NCI-H82 (cell line): ENCODE measurements at places on chromosomes 4 and X.
A peak's percentile ranks its signal among the peaks of the same experiment; 100 is the strongest.

GRCh38 chr4:78691971-78692821, 84.0 kb upstream of the BMP2K start:
- DNase-seq: no peak

GRCh38 chr4:159103384-159103990, 608 bp downstream of the RAPGEF2 start:
- DNase-seq: peak; percentile 44

DNA sequence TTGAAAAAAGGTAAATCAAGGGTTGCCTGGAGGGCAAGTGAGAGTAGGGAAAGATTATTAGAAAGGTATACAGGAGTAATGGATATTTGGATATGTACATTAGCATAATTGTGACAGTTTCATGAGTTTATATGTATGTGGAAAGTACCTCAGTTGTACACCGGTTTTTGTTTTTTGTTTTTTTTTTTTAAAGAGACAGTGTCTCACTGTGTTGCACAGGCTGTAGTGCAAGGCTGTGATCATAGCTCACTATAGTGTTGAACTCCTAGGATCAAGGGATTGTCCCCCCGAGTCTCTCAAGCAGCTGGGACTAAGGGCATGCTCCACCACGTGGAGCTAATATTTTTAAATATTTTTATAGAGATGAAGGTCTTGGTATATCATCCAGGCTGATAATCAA, 15.3 kb upstream of the HPGD start:
- DNase-seq: no peak

DNA sequence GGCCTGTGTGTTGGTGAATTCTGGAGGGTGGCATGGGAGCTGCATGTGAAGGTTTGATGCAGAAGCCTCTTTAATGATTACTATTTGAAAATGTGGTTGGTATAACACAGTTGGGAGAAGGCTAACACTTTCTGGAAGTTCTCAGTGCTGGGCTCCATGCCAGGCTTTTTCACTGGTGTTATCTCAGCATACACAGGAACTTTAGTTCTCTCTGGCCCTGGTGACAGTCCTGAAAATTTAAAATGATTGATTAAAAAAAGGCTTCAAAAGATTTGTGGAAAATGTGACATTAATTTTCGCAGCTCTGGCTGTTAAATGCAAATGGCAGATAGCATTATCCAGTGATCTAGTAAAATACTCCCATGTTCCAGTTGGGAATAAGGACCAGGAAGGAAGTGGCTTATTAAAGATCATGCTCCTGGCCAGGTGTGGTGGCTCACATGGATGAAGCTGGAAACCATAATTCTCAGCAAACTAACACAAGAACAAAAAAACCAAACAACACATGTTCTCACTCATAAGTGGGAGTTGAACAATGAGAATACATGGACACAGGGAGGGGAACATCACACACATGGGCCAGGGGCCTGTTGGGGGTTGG, 36.6 kb downstream of the DIPK2B start:
- no peak for DNase-seq

DNA sequence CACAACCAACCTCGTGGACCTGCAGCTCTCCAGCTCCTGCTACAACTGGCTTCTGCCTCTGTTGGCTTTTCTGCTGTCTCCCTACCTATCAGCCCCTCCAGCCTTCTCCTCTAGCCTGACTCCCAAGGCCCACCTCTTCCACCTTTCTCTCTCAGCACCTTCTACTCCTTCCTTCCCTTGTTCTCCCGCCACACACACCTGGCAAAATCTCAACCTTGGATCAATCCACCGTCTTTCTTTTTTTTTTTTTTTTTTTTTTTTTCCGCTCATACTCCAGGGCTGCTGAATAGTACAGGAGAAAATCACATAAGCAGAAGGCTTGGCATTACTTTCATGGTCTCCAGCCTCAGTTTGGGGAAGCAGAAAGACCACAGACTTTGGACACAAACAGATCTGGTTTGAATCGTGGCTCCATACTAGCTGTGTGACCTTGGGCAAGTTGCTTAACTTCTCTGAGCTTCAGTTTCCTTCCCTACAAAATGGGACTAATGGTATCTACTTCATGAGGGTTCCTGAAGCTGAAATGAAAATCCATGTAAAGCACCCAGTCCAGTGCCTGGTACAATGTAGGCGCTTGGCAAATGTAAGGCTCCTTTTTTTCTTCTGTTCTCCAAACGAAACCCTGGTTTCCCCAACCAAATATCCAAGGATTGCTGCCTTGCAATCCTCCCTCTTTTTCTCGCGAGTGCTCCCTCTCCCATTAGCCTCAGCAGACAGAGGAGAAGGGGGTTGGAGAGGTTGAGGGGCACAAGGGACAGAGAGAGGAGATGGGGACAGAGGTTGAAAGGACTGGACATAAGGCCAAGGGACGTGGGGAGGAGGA, 1.7 kb downstream of the FGD1 start:
- no peak for DNase-seq
